SK-N-SH treated with all-trans-retinoic acid at 6 μM for 48 hours (cell line): ENCODE measurements at places on chromosomes 5 and 9.
A peak's percentile ranks its signal among the peaks of the same experiment; 100 is the strongest.

- ATAC-seq: no peak
Measured at GRCh38 chr9:83006378-83006777, 56.6 kb downstream of the RASEF start.

DNA sequence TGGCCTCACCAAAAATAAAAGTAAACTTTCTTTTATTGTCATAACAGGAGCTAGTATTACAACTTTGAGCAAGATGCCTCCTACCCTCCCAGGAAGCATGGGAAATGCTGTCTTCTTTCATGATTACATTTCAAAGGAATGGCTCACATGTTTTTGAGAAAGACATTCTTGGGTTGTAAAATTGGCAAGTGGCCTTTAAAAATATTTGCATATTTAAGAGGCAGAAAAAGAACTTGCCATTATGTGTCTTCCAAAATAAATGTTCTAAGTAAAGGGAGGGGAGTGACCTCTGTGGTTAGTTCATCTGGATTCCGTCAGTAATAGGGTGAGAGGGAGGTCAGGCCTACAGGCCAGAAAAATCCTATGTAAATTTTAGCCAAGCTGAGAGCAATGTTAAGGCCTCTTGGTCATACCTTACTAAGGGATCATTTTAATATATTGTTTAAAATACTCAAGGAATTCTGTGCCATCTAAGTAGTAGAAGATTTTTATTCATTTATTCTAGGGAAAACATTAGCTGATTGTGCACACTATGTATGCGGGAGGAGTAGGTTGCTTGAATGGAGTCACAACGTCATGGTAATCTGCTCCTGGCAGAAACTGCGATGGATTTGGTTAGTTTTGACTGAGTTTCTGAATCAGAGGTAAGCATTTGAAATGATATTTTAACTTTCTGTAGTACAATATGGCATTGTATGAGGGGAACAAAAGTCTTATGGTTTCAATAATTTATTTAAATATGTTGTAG, 1485.7 kb upstream of the CDH9 start:
- ATAC-seq: no peak

DNA sequence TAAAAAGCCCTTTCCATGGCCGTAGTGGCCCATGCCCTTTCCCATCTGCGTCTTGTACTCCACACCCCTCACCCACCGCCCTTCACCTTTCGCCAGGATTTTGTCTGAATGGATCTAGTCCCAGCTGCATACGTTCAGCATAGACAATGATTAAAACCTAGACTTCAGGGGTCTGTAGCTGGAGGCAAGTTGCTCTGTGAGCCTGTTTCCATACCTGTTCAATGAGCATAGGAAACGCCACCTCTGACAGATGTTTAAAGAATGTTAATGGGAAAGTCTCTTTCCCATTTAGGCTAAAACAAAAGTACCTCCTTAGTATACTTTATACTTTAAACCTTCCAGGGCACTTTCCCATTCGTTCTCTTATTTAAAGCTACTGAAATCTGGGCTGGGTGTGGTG, 105.7 kb downstream of the SPRY4 start:
- ATAC-seq: no peak

DNA sequence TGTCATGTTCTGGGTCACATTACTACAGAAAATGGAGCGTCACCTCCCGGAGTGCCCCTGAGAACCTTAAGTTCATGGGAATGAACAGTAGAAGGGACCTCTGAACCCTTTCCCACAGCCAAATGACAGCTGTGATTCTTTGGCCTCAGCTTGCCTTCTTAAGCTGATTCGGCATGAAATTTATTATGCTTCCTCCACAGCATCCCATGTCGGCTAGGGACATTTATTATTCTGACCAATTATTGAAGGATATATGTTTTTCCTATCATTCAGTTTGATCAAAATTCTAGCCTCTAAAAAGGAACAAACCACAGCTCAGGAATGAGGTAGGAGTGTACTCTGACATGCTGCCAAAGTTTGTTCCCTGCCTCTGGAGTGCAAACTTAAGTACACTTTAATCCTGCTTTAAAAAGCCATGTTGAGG, 440.6 kb downstream of the CETN3 start:
- no peak for ATAC-seq

DNA sequence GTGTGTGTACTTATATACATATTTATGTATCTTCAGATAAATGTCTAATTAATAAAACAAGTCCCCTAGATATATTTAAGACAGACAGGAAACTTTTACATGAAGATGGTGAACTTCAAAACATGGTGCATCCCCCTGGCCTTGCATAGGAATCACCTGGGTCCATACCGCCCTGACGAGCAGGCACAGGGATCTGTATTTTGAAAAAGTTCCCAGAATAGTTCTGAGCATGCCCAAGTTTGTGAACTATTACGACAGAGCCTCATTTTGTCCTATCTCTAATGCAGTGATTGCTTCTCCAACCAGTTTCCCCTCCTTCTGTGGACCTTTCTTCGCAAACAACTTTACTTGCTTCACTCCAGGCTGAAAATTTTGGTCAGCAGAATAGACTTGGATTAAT, 98.1 kb downstream of the APBA1 start:
- no peak for ATAC-seq

DNA sequence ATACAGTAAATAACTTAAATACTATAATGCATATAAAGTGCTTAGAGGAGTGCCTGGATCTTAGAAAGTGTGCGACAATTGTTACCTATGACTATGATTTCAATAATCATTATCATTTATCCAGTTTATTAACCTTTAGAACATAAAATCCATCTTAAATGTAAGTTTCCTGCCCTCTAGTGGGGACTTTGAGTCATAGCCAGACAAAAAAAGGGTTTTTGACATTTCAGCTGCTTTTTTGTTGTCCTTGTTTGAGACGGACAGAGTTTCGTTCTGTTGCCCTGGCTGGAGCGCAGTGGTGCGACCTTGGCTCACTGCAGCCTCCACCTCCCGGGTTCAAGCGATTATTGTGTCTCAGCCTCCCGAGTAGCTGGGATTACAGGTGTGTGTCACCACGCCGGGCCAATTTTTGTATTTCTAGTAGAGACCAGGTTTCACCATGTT, 9.7 kb upstream of the C9orf152 start:
- ATAC-seq: peak; percentile 42; the same call in 1 of the 3 replicates

- no peak for ATAC-seq
Measured at GRCh38 chr5:131229623-131230022, 34.2 kb upstream of the CDC42SE2 start.

GRCh38 chr5:98786191-98786853, 12.9 kb downstream of the RGMB start:
- ATAC-seq: peak; percentile 27

DNA sequence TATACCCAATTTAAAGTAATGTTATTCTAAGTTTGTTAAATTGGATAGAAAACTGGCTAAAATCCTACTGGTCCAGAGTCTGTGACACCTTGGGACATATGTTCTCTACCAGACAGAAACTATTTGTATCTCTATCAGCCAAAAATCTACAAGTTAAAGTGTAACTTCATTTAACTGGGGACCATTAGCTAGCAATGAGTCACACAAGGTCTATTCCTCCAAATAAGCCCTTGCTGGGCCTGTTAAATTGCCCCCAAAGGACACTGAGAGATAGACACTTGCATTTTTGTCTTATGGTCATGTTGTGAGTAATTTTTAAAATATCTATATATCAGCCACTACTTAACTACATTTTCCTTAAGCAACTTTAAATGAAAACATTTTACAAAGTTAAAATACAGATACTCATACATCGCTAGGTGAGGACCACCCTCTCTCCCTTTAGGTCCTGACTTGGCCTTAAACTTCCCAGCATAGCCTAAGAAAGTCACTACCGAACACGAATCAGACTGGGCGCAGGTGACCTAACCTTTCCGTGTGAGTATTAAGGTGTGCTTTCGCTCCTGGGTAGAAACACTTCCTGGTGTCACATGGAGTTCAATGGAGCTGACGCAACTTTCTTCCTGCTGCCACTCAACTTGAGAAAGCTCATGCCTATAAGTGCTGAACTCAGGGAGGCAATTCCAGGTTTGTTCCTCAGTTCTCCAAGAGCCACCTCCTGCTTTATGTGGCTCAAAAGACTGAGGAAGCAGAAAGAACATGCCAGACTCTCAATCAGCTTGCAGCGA, 249.1 kb downstream of the DIRAS2 start:
- no peak for ATAC-seq

DNA sequence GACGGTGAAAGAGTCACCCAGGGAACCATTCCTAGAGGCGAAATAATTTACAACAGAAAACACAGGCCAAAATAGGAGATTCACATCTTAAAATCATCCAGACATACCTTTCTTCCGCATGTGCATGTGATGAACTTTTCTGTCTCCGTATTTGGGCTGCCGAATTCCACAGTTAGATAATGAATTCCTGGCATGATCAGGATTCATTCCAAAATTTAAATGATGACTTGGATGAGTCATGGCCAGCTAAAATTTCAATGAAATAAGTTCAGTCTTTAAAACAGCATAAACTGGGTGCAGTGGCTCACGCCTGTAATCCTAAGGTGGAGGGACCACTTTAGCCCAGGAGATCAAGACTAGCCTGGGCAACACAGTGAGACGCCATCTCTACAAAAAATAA, 82.7 kb downstream of the DROSHA start:
- ATAC-seq: peak; percentile 90

- ATAC-seq: no peak
Measured at GRCh38 chr5:107418071-107418470, 252.7 kb downstream of the EFNA5 start.

- ATAC-seq: no peak
Measured at GRCh38 chr9:15272377-15272928, 34.6 kb downstream of the TTC39B start.

DNA sequence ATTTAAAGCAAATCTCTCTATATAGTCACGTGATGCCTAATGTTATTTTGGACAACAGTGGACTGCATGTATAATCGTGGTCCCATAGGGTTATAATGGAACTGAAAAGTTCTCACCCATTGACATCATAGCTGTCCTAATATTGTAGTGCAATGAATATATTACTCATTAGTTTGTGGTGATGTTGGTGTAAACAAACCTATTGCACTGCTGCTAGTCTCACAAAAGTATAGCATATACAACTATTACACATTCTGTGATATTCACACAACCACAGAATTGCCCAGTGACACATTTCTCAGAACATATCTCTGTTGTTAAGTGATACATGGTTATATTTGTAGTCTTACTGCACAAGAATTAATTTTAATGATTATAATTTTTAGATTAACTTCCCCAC, 37.7 kb downstream of the IPO11 start:
- no peak for ATAC-seq

GRCh38 chr5:106254784-106255183, 1416.0 kb downstream of the EFNA5 start:
- ATAC-seq: no peak

DNA sequence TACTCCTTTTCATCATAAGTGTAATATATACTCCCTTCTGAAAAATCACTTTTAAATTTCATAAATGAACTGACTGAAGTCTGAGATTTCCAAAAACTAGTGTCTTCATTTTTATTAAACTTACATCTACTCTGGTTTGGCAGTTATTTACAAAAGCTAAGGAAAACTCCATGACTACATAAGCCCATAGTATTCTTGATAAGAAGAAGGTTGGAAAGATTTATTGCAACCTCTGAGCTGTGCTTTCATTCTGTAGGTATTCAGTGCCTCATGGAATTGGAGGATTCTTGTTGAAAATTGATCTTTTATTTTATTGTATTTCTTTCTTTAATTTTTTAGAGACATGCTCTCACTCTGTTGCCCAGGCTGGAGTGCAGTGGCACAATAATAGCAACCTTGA, 41.7 kb downstream of the GNAQ start:
- no peak for ATAC-seq

GRCh38 chr9:19470567-19470966, 61.8 kb downstream of the ACER2 start:
- no peak for ATAC-seq

DNA sequence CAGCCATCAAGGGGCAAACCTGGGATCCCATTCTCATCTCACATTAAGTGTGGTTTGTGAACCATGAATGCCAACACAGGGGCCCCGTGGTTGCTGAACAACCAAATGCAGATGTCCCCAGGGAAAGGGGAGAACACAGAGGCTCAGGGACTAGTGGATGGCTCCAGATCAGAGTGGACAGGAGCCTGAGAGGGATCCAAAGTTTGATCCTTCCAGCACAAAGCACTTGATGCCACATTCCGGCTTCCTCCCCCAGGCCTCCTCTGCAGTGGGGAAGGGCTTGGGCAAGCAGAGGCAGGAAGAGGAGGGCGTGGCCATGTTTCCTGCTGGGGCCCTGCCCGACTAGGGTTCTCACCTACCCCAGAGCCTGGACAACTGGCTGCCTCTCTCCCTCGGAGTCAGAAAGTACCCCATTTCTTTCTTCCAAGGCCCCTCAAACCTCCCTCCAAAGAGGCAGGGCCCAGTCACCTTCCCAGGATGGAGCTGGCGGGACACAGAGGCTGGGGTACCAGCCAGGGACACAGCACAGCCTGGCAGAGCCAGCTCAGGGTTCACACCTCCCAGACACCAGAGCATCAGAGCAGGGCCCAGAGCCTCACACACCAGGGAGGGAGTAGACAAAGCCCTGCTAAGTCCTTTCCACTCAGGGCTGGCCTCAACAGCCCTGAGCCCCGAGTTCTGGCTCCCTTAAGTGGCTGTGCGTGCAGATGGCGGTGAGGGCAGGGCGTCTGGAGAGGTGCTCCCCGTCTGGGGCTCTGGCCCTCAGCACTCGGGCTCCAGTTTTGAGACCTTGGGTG, 4.3 kb upstream of the RNF44 start:
- no peak for ATAC-seq

- ATAC-seq: no peak; the same call in 2 of the 3 replicates
Measured at GRCh38 chr9:26175264-26175663, 497.0 kb upstream of the TUSC1 start.

DNA sequence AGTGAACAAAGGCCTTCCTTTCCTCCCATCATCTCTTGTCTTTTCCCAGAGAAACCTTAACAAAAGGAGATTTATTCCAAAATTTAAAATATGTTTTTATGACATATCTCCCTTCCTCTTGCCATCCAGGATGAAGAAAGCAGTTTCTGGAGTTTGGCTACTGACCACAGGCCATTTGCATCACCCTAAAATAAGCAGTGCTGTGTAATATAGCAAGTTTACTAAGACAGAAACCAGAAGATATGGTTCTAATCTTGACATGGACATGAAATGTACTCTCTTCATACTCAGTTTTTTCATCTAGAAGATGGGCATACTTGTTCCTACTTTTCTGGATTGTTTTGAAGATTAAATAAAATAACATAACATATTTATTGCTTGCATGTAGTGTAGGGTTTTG, 50.2 kb upstream of the ZFAND5 start:
- ATAC-seq: no peak

DNA sequence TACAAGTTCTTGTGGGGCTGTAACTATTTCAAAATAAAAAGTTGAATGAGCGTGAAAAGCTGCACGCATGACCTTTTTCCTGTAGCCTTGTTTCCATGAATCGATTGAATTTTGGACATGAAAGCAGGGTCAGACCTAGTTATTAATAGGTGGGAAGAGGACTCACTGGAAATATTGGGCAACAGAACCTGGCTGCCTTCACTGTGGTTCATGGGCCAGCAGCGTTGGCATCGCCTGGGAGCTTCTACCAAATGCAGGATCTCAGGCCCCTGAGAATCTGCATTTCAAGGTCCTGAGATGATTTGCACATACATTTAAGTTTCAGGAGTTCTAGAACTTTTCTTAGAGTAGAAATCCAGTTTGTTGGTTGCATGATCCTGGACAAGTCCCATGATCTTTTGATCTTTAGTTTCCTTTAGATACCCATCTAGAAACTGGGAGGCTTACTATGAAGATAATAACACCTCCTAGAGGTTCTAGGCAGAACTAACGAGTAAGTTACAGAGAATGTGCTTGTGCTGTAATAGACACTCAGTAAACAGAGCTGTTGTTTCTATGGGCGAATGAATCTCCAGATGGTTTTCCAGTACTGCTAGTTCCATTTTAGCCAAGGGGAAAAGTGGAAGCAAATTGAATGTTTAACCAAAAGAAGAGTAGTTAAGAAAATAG, 12.4 kb downstream of the ANKRD33B start:
- no peak for ATAC-seq
